NB4 (cell line): ENCODE measurements at places on chromosomes 11 and 22.

- no peak for DNase-seq
Measured at GRCh38 chr11:126312961-126313360, 9.1 kb downstream of the DCPS start.

- no peak for DNase-seq
Measured at GRCh38 chr11:133232665-133233064, 299.6 kb downstream of the OPCML start.

DNA sequence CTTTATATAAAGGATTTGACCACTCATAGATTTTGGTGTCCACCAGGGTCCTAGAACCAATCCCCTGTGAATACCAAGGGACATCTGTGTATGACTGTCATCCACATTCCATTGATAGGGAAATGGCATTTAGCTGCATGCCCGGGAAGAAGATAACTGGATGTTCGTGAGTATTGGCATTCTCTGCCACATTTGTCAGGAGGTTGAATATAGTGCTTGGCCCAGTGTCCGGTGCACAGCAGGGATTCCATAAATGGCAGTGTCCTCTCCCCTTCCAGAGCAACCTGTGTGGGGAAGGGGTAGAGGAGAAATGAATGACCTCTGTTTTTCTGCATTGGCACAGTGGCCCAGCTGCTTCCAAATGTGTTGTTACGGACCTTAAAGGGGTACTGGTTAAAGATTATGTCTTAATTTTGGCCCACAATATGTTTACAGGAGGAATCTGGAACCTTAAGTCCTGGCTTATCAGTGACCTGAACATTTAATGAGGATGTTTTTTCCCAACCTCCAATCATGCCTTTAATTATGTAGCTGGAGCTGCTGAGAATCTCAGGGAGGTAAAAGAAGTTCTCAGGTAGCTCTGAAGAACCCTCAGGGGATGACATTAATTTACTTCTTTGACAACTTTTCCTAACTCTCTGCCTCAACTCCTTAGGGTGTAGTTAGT is 33.6 kb upstream of the OR4B1 start:
- no peak for DNase-seq

- no peak for DNase-seq
Measured at GRCh38 chr11:92826136-92826535, 143.3 kb upstream of the MTNR1B start.

- DNase-seq, result no peak
Measured at GRCh38 chr22:23305922-23306374, 125.6 kb downstream of the BCR start.

GRCh38 chr11:3873712-3874349 is 18.4 kb downstream of the STIM1 start:
- peak; percentile 59 for DNase-seq

GRCh38 chr22:45817745-45818423 is 146.2 kb downstream of the ATXN10 start:
- DNase-seq, result no peak

GRCh38 chr11:102680945-102681344 is 24.6 kb downstream of the MMP27 start:
- DNase-seq, result peak; percentile 70

DNA sequence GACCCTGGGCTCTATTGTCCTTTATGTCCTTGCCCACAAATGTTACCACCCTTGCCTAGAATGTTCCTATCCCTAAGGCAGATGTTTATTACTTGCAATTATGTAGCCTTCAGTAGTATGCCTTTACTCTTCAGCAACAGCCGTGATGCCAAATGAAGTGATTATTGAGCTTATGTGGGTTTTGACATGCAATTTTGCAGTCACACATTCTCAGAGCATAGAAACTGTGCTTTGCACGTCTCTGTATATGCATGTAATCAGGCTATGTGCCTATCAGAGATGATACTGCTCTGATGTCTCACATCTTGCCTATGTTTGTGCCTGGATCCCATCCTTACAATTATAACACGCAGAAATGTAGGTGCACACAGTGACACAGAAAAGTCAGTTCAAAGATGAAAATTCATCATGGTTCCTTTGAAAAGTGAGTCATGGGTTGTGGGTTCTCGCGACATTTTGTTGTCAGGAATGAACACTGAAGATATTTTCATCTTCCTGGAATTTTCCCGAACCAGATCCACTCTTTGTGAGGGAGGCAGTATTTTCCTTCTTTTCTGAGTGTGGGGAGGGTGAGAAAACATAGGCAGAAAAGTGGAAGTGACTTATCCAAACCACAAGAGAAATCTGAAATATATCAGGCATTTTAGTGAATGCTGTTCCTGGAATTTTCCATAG is 81.1 kb downstream of the BMAL1 start:
- no peak for DNase-seq

DNA sequence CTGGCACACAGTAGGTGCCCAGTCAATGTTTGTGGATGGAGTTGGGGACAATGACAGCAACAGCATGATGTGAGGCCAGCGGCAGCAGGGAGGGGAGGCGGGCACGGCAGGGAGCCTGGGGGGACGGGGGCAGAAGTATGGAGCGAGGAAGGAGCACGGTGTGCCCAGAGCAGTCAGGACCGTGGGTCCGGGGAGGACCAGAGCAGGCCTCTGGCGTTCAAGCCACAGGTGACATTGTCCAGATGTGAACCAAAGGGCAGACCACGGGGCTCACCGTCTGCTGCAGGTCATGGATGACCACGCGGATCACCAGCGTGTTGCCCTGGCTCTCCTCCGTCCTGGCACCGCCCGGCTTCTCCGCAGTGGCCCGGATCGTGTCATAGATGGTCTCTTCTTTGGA is 105.5 kb downstream of the SHANK2 start:
- DNase-seq, result no peak

GRCh38 chr11:1693327-1694063 is 3.5 kb upstream of the KRTAP5-6 start:
- peak; percentile 75 for DNase-seq

DNA sequence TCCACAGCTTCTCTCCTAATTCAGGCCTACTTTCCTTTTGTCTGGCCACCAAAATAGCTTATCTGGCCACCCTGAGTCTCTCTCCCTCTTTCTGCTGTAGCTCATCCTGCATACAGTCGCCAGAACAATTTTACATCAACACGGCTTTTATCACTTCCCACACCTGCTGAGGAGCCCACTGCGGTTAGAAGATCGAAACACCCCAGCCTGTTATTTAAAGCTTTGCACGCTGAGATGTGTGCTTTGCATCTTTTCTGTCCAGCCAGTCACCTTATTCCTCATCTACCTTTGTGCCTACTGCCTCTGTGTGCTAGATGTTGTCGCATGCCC is 96.0 kb downstream of the COMMD9 start:
- no peak for DNase-seq

DNA sequence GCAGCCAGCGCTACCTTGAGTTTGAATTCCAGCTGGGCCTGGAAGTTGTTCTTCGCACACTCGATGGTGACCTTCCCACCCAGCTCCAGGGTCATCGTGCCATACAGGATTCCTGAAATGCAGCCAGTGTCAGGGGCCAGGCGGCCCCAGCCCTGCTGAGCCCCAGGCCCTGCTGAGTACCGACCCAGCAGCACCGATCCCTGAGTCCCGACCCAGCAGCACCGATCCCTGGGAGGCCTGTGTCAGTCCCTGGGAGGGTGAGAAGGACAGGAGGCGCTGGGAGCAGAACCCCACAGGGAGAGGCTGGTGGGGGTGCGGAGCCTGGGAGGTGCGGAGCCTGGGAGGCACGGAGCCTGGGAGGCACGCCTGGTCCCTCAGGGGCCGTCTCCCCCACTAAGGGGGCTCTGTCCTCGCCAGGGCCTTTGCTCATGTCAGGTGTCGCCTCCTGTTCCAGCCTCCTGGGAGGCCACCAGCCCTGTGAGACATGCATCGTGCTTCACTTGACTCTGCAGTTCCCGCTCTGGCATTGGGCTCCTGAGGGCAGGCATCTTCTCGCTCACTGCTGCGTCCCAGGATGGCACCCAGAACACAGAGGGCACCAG is 37.1 kb upstream of the CARS1 start:
- no peak for DNase-seq

DNA sequence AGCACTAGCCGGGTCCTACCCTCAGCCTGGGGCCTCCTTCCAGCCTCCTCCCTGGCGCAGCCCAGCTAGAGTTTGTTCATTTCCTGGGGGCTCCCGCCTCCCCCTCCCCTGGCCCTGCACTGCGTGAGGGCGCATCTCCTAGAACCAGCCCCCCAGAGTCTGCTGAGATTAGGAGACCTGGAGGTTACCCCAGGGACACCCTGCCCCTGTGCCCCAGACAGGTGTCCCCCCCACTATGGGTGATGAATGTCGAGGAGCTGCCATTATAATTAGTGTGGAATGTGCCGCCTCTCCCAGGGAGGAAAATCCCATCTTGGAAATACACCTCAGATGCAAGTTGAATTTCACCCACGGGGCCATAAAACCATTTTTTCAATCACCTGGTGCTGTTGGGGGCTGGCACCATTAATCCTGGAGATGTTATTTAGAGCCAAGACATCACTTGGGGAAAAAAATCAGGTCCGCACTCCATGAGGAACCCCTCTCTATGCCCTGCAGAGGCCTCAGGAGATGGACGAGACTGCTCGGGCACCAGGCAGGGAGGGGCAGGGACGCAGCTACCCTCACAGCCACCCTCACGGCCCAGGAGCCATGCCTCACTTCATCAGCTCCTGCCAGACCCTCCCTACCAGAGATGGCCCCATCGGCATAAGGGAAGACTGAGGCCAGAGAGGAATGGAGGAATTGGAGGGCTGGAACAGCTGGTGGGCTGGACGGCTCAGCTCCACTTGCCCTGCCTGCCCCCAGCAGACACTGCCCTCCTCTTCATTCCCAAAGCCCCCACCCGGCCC is 197.5 kb downstream of the IGLL1 start:
- DNase-seq, result no peak

GRCh38 chr11:127110542-127110941 is 110.0 kb upstream of the KIRREL3 start:
- DNase-seq, result peak; percentile 12

DNA sequence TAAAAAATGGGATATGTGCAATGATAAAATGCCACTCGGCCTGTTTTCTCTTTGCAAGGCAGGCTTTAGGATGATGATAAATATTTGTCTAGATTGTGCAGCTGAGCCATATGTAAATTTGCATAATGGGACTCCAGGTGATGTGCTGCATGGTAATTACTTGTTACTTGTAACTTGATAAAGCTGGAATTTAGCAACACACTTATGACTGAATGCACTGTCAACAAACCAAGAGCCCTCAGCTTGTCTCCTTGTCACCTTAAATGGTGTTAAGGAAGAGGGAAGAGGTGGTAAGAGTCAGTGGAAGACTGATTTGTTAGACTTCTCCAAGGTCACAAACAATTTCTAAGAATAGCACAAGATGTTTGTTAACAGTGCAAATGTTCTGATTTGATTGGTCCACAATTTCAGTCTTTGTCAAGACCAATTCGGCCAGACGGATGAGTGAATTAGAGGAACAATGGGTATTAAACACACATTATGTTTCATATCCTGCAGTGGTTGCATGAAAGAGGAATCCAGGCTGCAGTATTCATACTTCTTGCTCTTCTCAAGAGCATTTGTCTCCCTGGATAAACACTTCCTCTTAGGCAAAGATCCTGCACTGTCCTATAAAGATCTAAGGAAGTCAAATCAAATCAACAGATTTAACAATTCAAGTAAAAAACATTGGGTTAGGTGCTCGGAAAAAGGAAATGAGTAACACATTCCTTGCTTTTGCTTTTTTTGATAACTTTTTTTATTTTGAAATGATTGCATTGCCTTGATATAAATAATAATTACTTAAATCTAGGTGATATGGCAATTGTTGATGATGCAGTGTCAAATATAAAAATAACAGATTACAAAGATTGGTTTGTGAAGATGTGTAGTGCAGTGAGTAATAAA is 448.3 kb upstream of the DDI1 start:
- DNase-seq, result no peak

DNA sequence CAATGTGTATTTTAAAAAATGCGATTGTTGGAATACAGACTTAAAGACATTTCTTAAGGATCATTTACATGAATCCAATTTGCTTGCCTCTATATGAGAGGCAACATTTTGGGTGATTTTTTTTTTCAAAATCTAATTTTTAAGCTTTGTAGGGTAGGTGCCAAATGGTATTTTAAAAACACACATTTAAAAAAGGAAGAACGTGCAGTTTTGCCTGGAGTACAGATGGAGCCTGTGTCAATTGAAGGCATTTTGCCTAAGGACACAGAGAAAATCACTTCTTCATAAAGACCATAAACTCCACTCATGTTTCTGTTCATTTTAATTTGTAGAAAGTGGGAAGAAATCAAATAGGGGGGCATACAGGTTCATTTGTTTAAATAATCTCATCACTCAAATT is 91.3 kb downstream of the BDNF start:
- DNase-seq, result no peak

GRCh38 chr11:69377953-69378302 is 84.0 kb downstream of the MYEOV start:
- no peak for DNase-seq

- no peak for DNase-seq
Measured at GRCh38 chr11:6695377-6695776, 12.2 kb upstream of the MRPL17 start.

DNA sequence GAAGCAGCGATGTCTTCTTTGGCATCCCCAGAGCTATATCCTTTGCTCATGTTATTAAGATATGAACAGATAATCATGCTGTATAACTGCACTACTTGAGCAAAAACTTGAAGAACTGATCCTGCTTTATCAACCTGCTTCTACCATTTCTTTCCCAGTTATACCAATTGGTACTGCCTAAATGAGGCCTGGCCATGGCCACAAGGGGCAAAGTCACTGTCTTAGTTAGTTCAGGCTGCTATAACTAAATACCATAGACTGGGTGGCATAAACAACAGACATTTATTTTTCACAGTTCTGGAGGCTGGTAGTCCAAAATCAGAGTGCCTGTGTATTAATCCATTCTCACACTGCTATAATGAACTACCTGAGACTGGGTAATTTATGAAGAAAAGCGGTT is 37.5 kb downstream of the DEUP1 start:
- no peak for DNase-seq

DNA sequence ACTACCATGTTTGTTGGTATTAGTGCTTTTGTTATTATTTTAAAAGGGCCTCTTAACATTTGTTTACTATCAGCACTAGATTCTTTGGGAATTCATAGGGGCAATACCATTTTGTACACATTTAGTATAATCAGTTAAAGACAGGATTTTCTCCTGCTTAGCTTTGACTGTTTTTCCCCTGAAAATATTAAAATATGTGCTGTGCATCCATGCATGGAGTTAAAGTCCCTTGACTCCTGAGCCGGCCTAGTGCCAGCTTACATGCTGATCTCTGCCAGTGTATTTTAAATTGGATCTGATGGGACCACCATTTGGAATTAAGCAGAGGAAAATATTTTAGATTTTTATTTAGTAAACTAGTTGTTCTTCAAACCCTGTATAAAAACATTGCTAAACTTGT is 161.4 kb downstream of the METTL15 start:
- DNase-seq, result no peak
